Right atrium auricular region (tissue), 2 donors: ENCODE measurements at places on chromosomes 12 and 14. TPM values are rescaled to one million over a fixed set of nuclear protein-coding genes. Genes with fewer than 3 reads are reported as not detected.
A peak's percentile ranks its signal among the peaks of the same experiment; 100 is the strongest.

- no peak overlapping the region for H3K4me3 ChIP-seq
- no peaks in the 10 kb centered on the region for H3K27me3 ChIP-seq
- H3K36me3 ChIP-seq = no peaks in the 10 kb centered on the region
- DNase-seq = no peak
- H3K27ac ChIP-seq = no peak overlapping the region
These were observed 5.7 kb downstream of the OR10A7 start for GRCh38 chr12:55226523-55226922.

Gene SYT1
- not detected for total RNA-seq

DNA sequence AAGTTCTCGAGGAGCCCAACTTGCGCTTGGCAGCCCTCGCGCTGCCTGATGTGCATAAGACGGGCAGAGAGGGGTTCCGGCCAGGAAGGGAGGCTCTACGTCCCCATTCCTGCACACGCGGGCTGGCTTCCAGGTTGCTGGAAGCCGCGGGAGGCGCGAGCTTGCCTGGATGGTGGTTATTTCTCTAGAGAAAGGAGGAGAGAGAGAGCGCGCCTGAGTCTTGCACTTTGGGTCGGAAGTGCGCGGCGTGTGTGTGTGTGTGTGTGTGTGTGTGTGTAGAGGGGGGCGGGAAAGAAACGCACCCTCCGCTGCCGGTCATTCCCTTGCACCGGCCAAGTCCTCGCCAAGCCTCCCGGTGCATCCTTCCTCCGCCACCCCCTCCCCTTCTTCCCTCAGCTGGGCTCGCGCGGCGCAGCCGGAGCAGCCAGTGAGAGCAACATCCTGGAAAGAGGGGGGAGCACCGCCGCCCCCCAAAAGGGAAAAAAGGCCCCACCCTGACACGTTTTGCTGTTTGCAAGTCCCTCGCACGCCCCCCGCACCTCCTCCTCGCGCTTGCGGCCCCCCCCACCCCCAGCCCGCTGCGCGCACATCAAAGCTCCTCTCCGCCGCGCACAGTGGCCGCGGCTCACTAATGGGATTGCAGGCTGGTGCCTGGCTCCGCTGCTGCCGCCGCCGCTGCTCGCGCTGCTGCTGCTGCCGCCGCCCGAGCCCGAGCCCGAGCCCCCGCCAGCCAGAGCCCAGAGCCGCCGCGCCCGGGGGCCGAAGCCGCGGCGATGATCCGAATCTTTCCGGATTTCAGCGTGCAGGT, 4.4 kb upstream of the NPAS3 start:
- peaks cover 16% of the 10 kb centered on the region for H3K27me3 ChIP-seq
- H3K36me3 ChIP-seq = no peaks in the 10 kb centered on the region
- H3K4me1 ChIP-seq = no peaks in the 10 kb centered on the region
- peak overlapping the region; percentile 54 for H3K4me3 ChIP-seq

Gene STAC3
- total RNA-seq = 0.48 TPM

DNA sequence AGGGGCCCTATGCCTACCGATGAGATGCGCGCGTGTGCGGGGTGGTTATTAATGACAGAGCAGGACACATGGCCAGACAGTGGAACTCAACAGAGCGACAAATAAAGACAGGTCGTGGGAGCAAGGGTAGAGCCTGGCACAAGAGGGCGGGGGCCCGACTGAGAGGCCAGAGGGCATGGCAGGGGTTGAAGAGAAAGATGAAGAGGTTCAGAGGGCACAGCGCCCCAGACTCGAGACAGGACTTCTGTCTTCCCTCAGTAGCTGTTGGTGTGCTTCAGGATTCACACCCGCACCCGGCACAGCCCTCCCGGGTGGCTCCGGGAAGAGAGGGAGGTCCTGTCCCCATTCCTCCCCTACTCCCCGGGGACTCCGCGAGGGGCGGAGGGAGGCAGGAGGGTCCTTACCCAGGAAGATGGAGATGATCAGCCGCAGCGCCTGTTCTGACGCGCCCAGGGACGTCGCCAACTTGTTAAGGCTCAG, 366 bp downstream of the LPCAT3 start:
- H3K4me3 ChIP-seq = peak overlapping the region; percentile 86
- H3K27ac ChIP-seq = peak overlapping the region; percentile 89
- H3K36me3 ChIP-seq = no peaks in the 10 kb centered on the region

Gene IKBIP
- total RNA-seq = 6.7 TPM

Gene TSPAN8
- total RNA-seq = 2.8 TPM

Gene GPR84
- not detected for total RNA-seq

GRCh38 chr12:59004456-59004855, 84.2 kb upstream of the LRIG3 start:
- H3K4me1 ChIP-seq = no peaks in the 10 kb centered on the region
- H3K4me3 ChIP-seq = no peak overlapping the region
- DNase-seq = no peak

DNA sequence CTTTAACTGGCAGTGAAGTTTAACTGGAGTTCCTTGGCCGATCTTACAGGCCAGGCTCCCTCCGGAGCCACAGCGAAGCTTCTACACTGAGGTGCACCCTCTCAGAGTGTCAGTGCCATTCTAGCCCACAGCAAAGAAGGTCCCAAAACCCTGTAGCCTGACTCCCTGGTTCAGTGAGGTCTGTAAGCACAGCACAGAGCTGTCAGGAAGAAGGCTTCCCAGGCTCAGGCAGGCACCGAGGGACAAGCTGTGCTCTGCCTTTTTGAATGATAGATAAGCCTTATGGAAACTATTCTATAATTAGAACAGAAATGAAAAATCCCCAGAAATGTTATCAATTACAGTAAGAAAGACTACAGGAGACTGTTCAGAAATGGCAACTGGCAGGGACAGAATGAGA, 40.2 kb downstream of the MOK start:
- peak overlapping the region; percentile 9 for H3K4me3 ChIP-seq
- H3K27me3 ChIP-seq = no peaks in the 10 kb centered on the region
- H3K36me3 ChIP-seq = no peaks in the 10 kb centered on the region
- peaks cover 25% of the 10 kb centered on the region for H3K4me1 ChIP-seq
- peak overlapping the region; percentile 79 for H3K27ac ChIP-seq

DNA sequence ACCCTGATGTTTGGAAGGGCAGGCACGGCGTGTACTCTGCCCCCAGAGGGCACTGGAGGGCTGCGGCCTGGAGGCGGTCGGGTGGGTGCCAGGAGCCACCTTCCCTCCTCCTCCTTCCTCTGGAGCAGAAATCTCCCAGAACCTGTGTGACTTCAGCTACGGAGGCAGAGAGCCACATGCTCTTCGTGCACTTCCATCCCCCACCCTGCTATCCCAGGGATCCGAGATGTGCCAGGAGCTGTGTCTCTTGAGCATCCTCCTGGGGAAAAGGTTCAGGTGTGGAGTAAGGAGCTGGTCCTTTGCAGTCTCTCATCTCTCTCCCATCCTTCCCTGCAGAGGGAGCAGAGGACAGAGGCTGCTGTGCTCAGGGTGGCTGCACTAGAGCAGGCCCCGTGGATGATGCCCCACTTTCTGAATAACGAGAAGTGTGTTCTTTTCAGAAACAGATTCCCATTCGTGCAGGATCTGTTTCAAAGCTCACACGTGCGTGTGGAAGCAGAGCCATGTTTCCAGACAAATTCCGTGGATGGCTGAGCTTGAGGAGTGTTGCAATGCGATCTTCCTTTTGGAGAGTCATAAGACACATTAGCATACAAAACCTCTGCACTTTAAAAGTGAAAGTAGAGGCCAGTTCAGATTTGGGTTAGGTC, 162.9 kb downstream of the ADGRD1 start:
- peaks cover 60% of the 10 kb centered on the region for H3K36me3 ChIP-seq
- no peak overlapping the region for H3K4me3 ChIP-seq

DNA sequence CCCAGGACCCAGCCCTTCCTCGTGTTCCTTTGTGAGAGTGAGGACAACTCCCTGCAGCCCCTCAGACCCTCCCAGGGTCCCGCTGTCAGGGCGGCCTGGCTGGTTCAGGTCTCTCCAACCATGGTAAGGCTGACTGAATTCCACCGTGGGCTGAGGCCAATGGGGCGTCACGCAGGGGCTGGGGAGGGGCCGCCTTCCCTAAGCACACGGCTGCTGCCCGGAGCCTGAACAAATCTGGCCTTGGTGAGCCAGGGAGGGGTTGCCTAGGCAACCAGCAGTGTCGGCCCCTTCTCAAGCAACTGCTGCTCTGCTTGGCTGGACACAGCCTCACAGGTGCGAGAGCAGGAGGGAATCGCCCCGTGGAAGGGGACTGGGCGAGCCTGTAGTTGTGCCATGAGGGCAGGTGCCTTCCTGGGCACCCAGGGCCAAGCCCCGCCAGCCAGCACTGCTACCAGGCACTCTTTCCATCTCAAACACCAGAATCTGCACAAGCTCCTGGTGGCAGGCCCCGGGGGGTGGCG, 37.0 kb upstream of the GALNT9 start:
- no peaks in the 10 kb centered on the region for H3K4me1 ChIP-seq
- no peak for DNase-seq
- no peaks in the 10 kb centered on the region for H3K36me3 ChIP-seq
- no peak overlapping the region for H3K27ac ChIP-seq
- no peak overlapping the region for H3K4me3 ChIP-seq
- H3K27me3 ChIP-seq = no peaks in the 10 kb centered on the region

Gene LTB4R2
- 1.4 TPM for total RNA-seq

DNA sequence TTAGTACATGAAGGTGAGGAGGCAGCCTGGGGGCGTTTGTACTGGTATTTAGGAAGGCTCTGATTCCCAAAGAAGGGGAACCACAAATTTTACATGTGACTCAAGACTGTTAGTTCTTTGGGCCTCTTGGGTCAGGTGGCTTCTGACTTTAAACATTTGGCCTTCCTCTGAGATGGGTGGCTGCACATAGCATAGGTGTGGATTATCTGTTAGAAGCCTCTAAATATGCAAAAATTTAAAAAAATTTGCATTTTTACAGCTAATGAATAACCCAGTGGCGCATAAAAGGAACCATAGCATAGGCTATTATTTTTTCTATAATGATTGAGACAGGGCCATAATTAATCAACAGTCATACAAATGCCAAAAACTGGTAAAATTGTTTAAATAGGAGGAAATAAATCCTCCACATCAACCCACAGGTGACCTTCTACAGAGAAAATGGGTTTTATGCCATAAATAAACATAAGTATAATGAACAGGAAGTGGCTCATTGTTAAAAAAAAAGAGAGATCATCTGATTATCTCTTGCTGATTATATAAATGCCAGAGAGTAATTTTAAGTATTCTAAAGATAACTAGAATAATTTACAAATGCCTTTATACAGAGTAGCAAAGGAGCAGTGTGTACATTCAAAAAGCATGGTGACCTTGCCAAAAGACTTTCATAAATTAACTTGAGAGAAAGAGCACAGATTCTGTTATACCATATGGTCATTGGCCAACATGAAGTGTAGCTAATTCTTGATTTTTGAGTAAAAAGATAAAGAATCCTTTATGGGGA, 284.2 kb upstream of the ATP2B1 start:
- H3K4me3 ChIP-seq = no peak overlapping the region
- H3K36me3 ChIP-seq = no peaks in the 10 kb centered on the region
- no peaks in the 10 kb centered on the region for H3K4me1 ChIP-seq
- no peak for DNase-seq
- no peak overlapping the region for H3K27ac ChIP-seq

GRCh38 chr12:9906873-9907272, 25.3 kb downstream of the CLEC2A start:
- no peaks in the 10 kb centered on the region for H3K27me3 ChIP-seq
- no peaks in the 10 kb centered on the region for H3K36me3 ChIP-seq
- no peak for DNase-seq
- no peak overlapping the region for H3K27ac ChIP-seq
- H3K4me1 ChIP-seq = no peaks in the 10 kb centered on the region

DNA sequence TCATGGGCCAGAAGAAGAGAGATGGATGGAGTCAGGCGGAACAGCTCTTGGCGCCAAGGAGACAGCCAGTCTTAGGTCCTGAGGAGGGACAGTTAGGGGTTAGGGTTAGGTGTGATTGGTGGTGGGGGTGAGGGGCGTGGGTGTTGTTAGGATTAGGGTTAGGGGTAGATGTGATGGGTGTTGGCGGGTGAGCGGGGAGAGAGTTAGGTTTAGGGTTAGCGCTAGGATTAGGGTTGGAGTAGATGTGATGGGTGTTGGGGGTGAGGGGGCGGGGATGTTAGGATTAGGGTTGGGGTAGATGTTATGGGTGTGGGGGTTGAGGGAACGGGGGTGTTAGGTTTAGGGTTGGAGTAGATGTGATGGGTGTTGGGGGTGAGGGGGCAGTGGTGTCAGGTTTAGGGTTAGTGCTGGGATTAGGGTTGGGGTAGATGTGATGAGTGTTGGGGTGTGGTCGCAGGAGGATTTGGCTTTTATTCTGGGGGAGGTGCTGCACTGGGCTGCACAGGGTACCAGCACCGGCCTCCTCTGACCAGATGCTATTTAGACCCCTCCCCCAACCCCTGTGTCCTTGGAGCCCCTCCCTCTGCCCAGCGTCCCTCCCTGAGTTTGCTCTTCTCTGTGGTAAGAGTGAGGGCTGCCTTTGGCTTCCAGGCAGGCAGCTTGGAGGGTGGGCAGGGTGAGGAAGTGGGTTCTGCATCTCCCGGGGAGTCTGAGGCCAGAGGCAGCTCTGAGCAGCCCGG, 35.6 kb upstream of the FBRSL1 start:
- H3K36me3 ChIP-seq = no peaks in the 10 kb centered on the region
- no peak overlapping the region for H3K4me3 ChIP-seq
- H3K27me3 ChIP-seq = no peaks in the 10 kb centered on the region
- no peak overlapping the region for H3K27ac ChIP-seq
- no peaks in the 10 kb centered on the region for H3K4me1 ChIP-seq

Gene TEX52
- not detected for total RNA-seq

Gene AQP5
- total RNA-seq = not detected

Gene PLA2G1B
- total RNA-seq = not detected

GRCh38 chr12:103442182-103442555, 53.6 kb downstream of the C12orf42 start:
- no peak overlapping the region for H3K4me3 ChIP-seq
- no peaks in the 10 kb centered on the region for H3K4me1 ChIP-seq

Gene SPIC
- not detected for total RNA-seq

DNA sequence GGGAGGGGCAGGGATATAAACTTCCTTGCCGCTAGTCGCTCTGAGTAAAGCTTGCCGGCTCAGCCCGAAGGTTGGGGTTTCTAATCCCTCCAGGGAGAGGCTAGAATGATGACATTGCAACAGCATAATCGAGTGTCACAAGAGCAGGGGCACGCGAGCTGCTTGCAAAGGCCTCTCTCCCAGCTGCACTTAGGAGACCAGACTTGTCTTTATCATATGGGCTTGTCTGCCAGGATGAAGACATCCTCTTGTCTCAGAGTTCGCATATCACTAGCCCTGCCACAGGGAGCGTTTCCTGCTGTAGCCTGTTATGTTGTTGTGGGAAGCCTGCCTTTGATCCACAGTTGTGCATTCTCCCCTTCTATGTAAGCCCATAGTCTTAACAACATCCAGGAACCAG, 180.0 kb downstream of the ESR2 start:
- H3K27ac ChIP-seq = peak overlapping the region; percentile 43
- DNase-seq = no peak
- H3K4me1 ChIP-seq = peaks cover 10% of the 10 kb centered on the region
- H3K4me3 ChIP-seq = no peak overlapping the region
- peaks cover 2% of the 10 kb centered on the region for H3K36me3 ChIP-seq

- no peak for DNase-seq
- no peaks in the 10 kb centered on the region for H3K36me3 ChIP-seq
- H3K4me3 ChIP-seq = no peak overlapping the region
- H3K27ac ChIP-seq = no peak overlapping the region
These were observed 113.0 kb downstream of the UNC79 start for GRCh38 chr14:93543766-93544165.

- no peaks in the 10 kb centered on the region for H3K4me1 ChIP-seq
- H3K27ac ChIP-seq = no peak overlapping the region
- H3K27me3 ChIP-seq = no peaks in the 10 kb centered on the region
- H3K4me3 ChIP-seq = no peak overlapping the region
- no peak for DNase-seq
- no peaks in the 10 kb centered on the region for H3K36me3 ChIP-seq
These were observed 20.2 kb upstream of the FUT8 start for GRCh38 chr14:65392296-65392695.
